Fibroblast of lung (primary cell): ENCODE measurements at places on chromosomes 13 and 19. TPM values are rescaled to one million over a fixed set of nuclear protein-coding genes. Genes with fewer than 3 reads are reported as not detected.

The SHC2 gene
- 2.5 and 3.3 TPM in 2 replicates for total RNA-seq

The GNG7 gene
- total RNA-seq = 0.51 and 0.83 TPM in 2 replicates

The CGB1 gene
- total RNA-seq = not detected in 2 replicates

The MLNR gene
- not detected in 2 replicates for total RNA-seq

The IRF3 gene
- total RNA-seq = 55.2 and 61.1 TPM in 2 replicates

The TUBGCP3 gene
- 13.1 and 17.2 TPM in 2 replicates for total RNA-seq

The ZNF418 gene
- 8.2 and 8.4 TPM in 2 replicates for total RNA-seq

The OR7D2 gene
- under 0.01 and 0.17 TPM in 2 replicates for total RNA-seq

The KLK12 gene
- not detected in 2 replicates for total RNA-seq

The TSPAN16 gene
- total RNA-seq = not detected in 2 replicates

The POGLUT2 gene
- total RNA-seq = 11.7 and 14.6 TPM in 2 replicates

The TMIGD2 gene
- total RNA-seq = not detected in 2 replicates

The EPN1 gene
- 16.2 and 47.1 TPM in 2 replicates for total RNA-seq

The KIR2DL3 gene
- total RNA-seq = not detected in 2 replicates

The CCDC97 gene
- 5.9 and 7.8 TPM in 2 replicates for total RNA-seq

The CD70 gene
- not detected in 2 replicates for total RNA-seq

The CASP14 gene
- not detected in 2 replicates for total RNA-seq

The LHB gene
- total RNA-seq = not detected in 2 replicates

The CABP5 gene
- total RNA-seq = not detected in 2 replicates

The ZNF433 gene
- 5.1 and 8.9 TPM in 2 replicates for total RNA-seq

The FCER2 gene
- not detected in 2 replicates for total RNA-seq

The RNF113B gene
- total RNA-seq = not detected in 2 replicates

The URAD gene
- not detected in 2 replicates for total RNA-seq

The SHISA7 gene
- not detected in 2 replicates for total RNA-seq

The ZNF626 gene
- total RNA-seq = 18.3 and 18.7 TPM in 2 replicates

The ZNF878 gene
- total RNA-seq = under 0.01 TPM in 1 of 2 replicates, not detected in the other

The USHBP1 gene
- under 0.01 TPM in 1 of 2 replicates, not detected in the other for total RNA-seq

The CALR3 gene
- not detected in 2 replicates for total RNA-seq

The NLRP11 gene
- total RNA-seq = under 0.01 TPM in 2 replicates

The ADM5 gene
- total RNA-seq = 0.26 and 0.33 TPM in 2 replicates

The KLK1 gene
- not detected in 2 replicates for total RNA-seq

The PCID2 gene
- 66.8 and 113 TPM in 2 replicates for total RNA-seq

The OR7A10 gene
- not detected in 2 replicates for total RNA-seq

The OR7A5 gene
- total RNA-seq = not detected in 2 replicates

The PIAS4 gene
- 12.1 and 14.9 TPM in 2 replicates for total RNA-seq

The KASH5 gene
- not detected in 2 replicates for total RNA-seq

The C19orf18 gene
- 0.26 and 0.83 TPM in 2 replicates for total RNA-seq

The ZNF460 gene
- total RNA-seq = 78.1 and 80.9 TPM in 2 replicates

The FBXO27 gene
- total RNA-seq = 3.6 and 3.9 TPM in 2 replicates

The FAM216B gene
- under 0.01 and 0.26 TPM in 2 replicates for total RNA-seq

The ZNF784 gene
- 4.6 and 5.6 TPM in 2 replicates for total RNA-seq

The ZNF793 gene
- total RNA-seq = 2.6 and 5.9 TPM in 2 replicates

The ZNF582 gene
- 4.1 and 4.8 TPM in 2 replicates for total RNA-seq

The SIGLEC8 gene
- not detected in 2 replicates for total RNA-seq

The PTGIR gene
- 10.3 and 16.5 TPM in 2 replicates for total RNA-seq

The ZNF154 gene
- 3.3 and 6.3 TPM in 2 replicates for total RNA-seq

The ZNF681 gene
- total RNA-seq = 0.51 and 0.66 TPM in 2 replicates

The TPRX2 gene
- total RNA-seq = not detected in 2 replicates

The ZNF71 gene
- total RNA-seq = 7.7 and 9.2 TPM in 2 replicates

The ATG4D gene
- total RNA-seq = 13.4 and 14.9 TPM in 2 replicates
